Breast epithelium (tissue), 4 donors: ENCODE measurements at places on chromosomes 2 and 18. TPM values are rescaled to one million over a fixed set of nuclear protein-coding genes. Genes with fewer than 3 reads are reported as not detected.

REG3A gene
- total RNA-seq, result not detected

SYT4 gene
- not detected for total RNA-seq

TRABD2A gene
- 7.4 TPM for total RNA-seq

NGEF gene
- 1.6 TPM for total RNA-seq

CCDC74B gene
- 16.1 TPM for total RNA-seq

PECR gene
- 62.7 TPM for total RNA-seq

NEURL3 gene
- total RNA-seq, result not detected

SNORC gene
- total RNA-seq, result 9.2 TPM

SLC9A2 gene
- 0.73 TPM for total RNA-seq

KRTCAP3 gene
- total RNA-seq, result 14.7 TPM

EPHA4 gene
- total RNA-seq, result 44.2 TPM

RBMS1 gene
- 96.2 TPM for total RNA-seq

GAD1 gene
- total RNA-seq, result 0.66 TPM

MC4R gene
- not detected for total RNA-seq

CFAP65 gene
- not detected for total RNA-seq

MZT2B gene
- total RNA-seq, result 91.0 TPM

SERPINB11 gene
- not detected for total RNA-seq

CCDC148 gene
- total RNA-seq, result 9.8 TPM

NAT8 gene
- total RNA-seq, result not detected

SCN2A gene
- 2.2 TPM for total RNA-seq

DNA sequence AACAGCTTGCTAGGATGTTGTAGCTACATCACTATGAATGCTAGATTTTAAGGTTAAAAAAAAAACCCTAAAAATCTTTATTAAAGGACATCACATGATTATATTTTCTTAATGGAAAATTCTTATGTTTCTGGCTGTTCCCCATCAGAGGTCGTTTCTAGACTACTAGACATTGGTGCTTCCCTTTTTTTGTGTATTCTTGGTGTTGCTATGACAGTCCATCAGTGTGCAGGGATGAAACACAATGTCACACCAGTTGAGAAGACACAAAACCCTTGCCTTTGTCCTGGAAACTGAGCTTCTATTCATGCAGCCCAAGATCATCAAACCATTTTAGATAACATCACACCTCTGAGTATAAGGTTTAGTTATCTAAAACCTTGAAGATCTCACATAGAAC, 19.9 kb upstream of the TMEM131 start:
- no peak overlapping the region for H3K27ac ChIP-seq
- no peaks in the 10 kb centered on the region for H3K36me3 ChIP-seq
- no peak for DNase-seq
- H3K4me1 ChIP-seq, result no peaks in the 10 kb centered on the region

DNA sequence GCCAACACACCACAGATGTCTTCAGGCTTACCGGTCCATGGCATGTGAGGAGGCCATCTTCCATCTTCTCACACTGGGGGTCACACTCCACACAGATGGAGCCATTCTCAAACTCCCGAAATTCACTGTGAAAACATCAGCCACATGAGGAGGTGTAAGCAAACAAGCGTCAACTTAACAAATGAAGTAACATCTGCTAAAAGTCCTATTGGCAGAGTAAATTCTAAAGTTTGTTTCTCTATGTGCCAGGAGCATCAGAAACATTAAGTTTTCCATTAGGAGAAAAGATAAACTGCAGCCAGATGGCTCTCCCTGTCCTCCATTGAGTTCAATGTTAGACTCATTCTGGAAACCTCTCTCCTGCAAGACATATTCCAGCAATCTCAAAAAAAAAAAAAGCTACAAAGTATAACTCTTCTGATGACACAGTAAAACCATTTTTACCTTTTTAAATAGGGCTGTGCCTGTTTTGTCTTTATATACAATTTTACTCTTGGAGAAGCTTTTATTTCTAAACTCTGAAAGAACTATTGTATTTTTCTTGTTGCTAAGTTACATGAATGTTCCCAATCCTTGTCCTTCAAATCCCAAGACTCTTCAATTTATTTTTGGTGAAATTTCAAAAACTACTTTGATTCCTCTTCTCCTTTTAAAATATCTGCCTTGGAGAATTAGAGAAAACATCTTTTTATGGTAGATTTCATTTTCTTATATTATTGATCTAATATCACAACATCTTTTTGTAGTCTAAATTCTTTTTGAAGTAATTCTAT, 865.3 kb downstream of the ERBB4 start:
- H3K27ac ChIP-seq, result no peak overlapping the region
- no peak overlapping the region for H3K4me3 ChIP-seq
- H3K27me3 ChIP-seq, result no peaks in the 10 kb centered on the region
- DNase-seq, result no peak
- no peaks in the 10 kb centered on the region for H3K36me3 ChIP-seq
- H3K4me1 ChIP-seq, result no peaks in the 10 kb centered on the region

DNA sequence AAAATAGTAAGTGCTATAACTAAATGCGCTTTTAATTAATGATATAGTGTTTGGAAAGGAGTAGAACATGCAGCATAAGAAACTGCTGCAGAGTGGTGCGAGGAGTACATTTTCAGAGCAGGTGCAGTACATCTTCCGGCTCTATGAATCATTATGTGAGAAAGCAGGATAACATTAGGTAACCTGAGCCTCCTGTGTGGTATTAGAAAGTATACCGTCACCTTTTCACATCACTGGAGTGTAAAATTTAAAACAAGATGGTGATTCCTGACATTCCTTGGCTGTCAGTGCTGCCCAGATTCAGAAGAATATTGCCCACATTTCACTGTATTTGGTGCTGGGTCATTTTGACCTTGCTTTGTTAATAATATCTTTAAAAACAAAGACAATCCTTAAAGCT, 7.8 kb upstream of the DYNC2LI1 start:
- peak overlapping the region; percentile 35 for H3K27ac ChIP-seq
- H3K27me3 ChIP-seq, result no peaks in the 10 kb centered on the region
- H3K4me1 ChIP-seq, result no peaks in the 10 kb centered on the region

GRCh38 chr2:229474125-229474524, 203.0 kb upstream of the PID1 start:
- DNase-seq, result no peak
- H3K27ac ChIP-seq, result no peak overlapping the region
- no peaks in the 10 kb centered on the region for H3K27me3 ChIP-seq
- H3K36me3 ChIP-seq, result no peaks in the 10 kb centered on the region

- H3K27me3 ChIP-seq, result no peaks in the 10 kb centered on the region
- H3K36me3 ChIP-seq, result no peaks in the 10 kb centered on the region
- H3K4me3 ChIP-seq, result peak overlapping the region; percentile 57
- no peak overlapping the region for H3K27ac ChIP-seq
- no peaks in the 10 kb centered on the region for H3K4me1 ChIP-seq
Observed at GRCh38 chr2:177147834-177148445, 64.7 kb upstream of the HNRNPA3 start.

GRCh38 chr2:207472343-207473048, 57.3 kb upstream of the CREB1 start:
- H3K4me3 ChIP-seq, result no peak overlapping the region
- H3K27ac ChIP-seq, result no peak overlapping the region
- no peaks in the 10 kb centered on the region for H3K36me3 ChIP-seq
- no peaks in the 10 kb centered on the region for H3K27me3 ChIP-seq
- DNase-seq, result no peak

- no peak for DNase-seq
- H3K4me3 ChIP-seq, result no peak overlapping the region
- H3K27ac ChIP-seq, result no peak overlapping the region
- no peaks in the 10 kb centered on the region for H3K36me3 ChIP-seq
- no peaks in the 10 kb centered on the region for H3K4me1 ChIP-seq
- H3K27me3 ChIP-seq, result no peaks in the 10 kb centered on the region
Observed at GRCh38 chr18:35572644-35573043, 8.9 kb upstream of the GALNT1 start.

GRCh38 chr18:49048396-49049020, 97.7 kb upstream of the SMAD7 start:
- H3K27ac ChIP-seq, result no peak overlapping the region
- no peaks in the 10 kb centered on the region for H3K4me1 ChIP-seq
- DNase-seq, result no peak
- H3K27me3 ChIP-seq, result no peaks in the 10 kb centered on the region
- H3K4me3 ChIP-seq, result no peak overlapping the region

GRCh38 chr2:27940090-27940671, 49.7 kb downstream of the BABAM2 start:
- no peak overlapping the region for H3K4me3 ChIP-seq
- no peak for DNase-seq
- no peaks in the 10 kb centered on the region for H3K27me3 ChIP-seq
- no peaks in the 10 kb centered on the region for H3K4me1 ChIP-seq
- no peaks in the 10 kb centered on the region for H3K36me3 ChIP-seq
- no peak overlapping the region for H3K27ac ChIP-seq

GRCh38 chr2:240051697-240052096, 1.6 kb downstream of the OR6B3 start:
- H3K27ac ChIP-seq, result no peak overlapping the region
- no peak overlapping the region for H3K4me3 ChIP-seq
- H3K36me3 ChIP-seq, result no peaks in the 10 kb centered on the region
- H3K4me1 ChIP-seq, result no peaks in the 10 kb centered on the region

DNA sequence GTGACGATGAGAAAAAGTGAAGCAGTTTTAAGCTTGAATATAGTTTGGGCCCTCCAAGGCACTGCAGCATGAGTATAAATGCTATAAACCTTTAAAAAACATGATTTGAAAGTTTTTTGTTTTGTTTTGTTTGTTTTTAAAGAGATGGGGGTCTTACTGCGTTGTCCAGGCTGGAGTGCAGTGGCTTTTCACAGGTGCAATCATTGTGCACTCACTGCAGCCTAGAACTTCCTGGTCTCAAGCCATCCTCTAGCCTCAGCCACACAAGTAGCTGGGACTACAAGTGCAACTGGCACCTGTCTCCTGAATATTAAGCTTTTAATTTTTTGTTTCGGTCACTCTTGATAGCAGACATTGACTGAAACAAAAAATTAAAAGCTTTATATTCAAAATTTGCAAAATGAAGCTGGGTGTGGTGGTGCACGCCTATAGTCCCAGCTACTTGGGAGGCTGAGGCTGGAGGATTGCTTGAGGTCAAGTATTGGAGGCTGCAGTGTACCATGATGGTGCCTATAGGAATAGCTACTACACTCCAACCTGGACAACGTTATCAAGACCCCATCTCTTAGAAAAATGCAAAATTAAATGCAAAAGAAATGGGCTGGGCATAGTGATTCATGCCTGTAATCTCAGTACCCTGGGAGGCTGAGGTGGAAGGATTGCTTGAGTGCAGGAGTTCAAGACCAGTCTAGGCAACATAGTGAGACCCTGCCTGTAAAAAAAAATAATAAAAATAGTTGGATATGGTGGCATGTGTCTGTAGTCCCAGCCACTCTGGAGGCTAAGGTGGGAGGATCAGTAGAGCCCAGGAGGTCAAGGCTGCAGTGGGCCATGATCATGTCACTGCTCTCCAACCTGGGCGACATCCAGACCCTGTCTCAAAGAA, 15.0 kb downstream of the FZD5 start:
- no peak overlapping the region for H3K27ac ChIP-seq
- no peaks in the 10 kb centered on the region for H3K4me1 ChIP-seq
- H3K4me3 ChIP-seq, result no peak overlapping the region
- H3K36me3 ChIP-seq, result no peaks in the 10 kb centered on the region
- H3K27me3 ChIP-seq, result no peaks in the 10 kb centered on the region

DNA sequence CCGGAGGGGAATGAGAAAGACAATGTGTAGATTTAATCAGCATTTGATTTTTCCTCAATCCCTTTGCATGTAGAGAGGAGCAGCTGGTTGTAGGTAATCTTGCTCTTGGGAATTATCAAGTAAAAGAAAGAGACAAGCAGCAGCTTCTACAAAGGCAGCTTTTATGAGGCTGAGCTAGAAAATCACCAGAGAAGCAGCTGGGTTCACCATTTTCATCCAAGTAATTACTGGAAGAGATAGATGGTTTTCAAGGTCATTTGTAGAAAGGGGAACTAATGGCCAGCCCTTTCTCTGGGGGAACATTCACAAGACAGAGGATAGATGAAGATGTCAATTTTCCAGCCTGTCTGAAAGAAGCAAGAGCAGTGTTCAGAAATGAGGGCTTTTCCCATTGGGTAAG, 113.0 kb downstream of the RND3 start:
- H3K27me3 ChIP-seq, result no peaks in the 10 kb centered on the region
- no peak overlapping the region for H3K27ac ChIP-seq
- no peaks in the 10 kb centered on the region for H3K4me1 ChIP-seq
- H3K4me3 ChIP-seq, result no peak overlapping the region

DNA sequence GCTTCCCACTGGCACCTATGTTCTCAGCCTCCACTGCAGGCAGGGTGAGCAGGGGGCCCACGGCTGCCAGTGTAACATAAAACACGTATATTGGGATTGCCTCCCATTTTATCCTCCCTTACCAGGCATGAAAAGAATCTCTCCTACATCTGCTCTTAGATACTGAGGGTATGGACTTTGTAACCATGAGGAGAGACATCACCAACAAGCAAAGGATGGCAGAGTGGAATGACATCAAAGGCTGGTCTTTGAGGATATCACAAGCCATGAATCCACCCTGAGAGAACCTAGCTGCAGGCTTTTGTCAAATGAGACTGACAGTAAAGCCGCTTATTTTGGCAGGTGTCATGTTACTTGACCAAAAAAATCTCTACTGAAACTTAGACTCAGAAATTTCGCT, 7.4 kb downstream of the NPHP1 start:
- H3K27ac ChIP-seq, result no peak overlapping the region
- no peak overlapping the region for H3K4me3 ChIP-seq
- DNase-seq, result no peak
- no peaks in the 10 kb centered on the region for H3K4me1 ChIP-seq

GRCh38 chr2:99605036-99605435, 115.2 kb upstream of the REV1 start:
- DNase-seq, result no peak
- H3K4me3 ChIP-seq, result no peak overlapping the region
- H3K4me1 ChIP-seq, result no peaks in the 10 kb centered on the region
- no peaks in the 10 kb centered on the region for H3K27me3 ChIP-seq
- no peaks in the 10 kb centered on the region for H3K36me3 ChIP-seq
- no peak overlapping the region for H3K27ac ChIP-seq

- H3K4me1 ChIP-seq, result no peaks in the 10 kb centered on the region
- H3K36me3 ChIP-seq, result no peaks in the 10 kb centered on the region
- DNase-seq, result no peak
Observed at GRCh38 chr18:57811477-57812125, 8.5 kb upstream of the ATP8B1 start.

GRCh38 chr2:113178891-113179290, 5.1 kb downstream of the PSD4 start:
- no peaks in the 10 kb centered on the region for H3K4me1 ChIP-seq
- H3K27me3 ChIP-seq, result no peaks in the 10 kb centered on the region
- no peak overlapping the region for H3K4me3 ChIP-seq

- DNase-seq, result no peak
- no peaks in the 10 kb centered on the region for H3K4me1 ChIP-seq
- H3K4me3 ChIP-seq, result no peak overlapping the region
- no peak overlapping the region for H3K27ac ChIP-seq
- no peaks in the 10 kb centered on the region for H3K27me3 ChIP-seq
- H3K36me3 ChIP-seq, result no peaks in the 10 kb centered on the region
Observed at GRCh38 chr18:49174478-49174877, 223.7 kb upstream of the SMAD7 start.

GRCh38 chr18:57921708-57922107, 118.6 kb upstream of the ATP8B1 start:
- H3K36me3 ChIP-seq, result no peaks in the 10 kb centered on the region
- H3K4me3 ChIP-seq, result no peak overlapping the region
- no peak overlapping the region for H3K27ac ChIP-seq
- no peak for DNase-seq
